CD4-positive, alpha-beta T cell treated with Interleukin-1 beta for 1 hour (primary cell): ENCODE measurements at places on chromosomes 16 and 17.

- no peak for DNase-seq
Measured at GRCh38 chr17:41474863-41475262, 6.1 kb downstream of the KRT35 start.

GRCh38 chr16:86245895-86246294, 264.4 kb upstream of the FOXF1 start:
- DNase-seq: no peak

DNA sequence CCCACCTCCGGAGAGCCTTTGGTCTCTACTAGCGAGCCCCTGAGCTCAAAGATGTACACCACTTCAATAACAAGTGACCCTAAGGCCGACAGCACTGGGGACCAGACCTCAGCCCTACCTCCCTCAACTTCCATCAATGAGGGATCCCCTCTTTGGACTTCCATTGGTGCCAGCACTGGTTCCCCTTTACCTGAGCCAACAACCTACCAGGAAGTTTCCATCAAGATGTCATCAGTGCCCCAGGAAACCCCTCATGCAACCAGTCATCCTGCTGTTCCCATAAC, 702 bp downstream of the SPN start:
- no peak for DNase-seq

GRCh38 chr17:36978810-36979564, 30.2 kb downstream of the AATF start:
- no peak for DNase-seq

- no peak for DNase-seq
Measured at GRCh38 chr17:79862771-79863440, 23.7 kb upstream of the CBX4 start.

DNA sequence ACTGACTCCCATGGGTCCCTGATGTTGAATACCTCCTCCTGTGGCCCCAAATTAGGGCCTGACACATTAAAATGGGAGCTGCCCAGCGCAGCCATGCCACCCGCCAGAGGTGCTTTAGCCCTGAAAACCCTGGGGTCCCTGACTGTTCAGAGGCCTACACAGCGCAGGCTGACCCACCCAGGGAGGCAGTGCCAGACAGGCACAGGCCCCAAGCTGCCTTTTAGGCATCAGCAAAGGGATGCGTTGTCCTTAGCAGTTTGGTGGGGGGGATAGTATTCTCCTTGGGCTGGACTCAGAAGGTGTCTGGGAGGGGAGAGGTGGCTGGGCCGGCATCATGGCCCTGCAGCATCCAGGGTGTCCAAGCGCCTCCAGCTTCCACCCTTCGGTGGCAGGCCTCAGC, 1.4 kb downstream of the RAPGEFL1 start:
- no peak for DNase-seq

- no peak for DNase-seq
Measured at GRCh38 chr16:80682421-80683070, 121.9 kb downstream of the CDYL2 start.

DNA sequence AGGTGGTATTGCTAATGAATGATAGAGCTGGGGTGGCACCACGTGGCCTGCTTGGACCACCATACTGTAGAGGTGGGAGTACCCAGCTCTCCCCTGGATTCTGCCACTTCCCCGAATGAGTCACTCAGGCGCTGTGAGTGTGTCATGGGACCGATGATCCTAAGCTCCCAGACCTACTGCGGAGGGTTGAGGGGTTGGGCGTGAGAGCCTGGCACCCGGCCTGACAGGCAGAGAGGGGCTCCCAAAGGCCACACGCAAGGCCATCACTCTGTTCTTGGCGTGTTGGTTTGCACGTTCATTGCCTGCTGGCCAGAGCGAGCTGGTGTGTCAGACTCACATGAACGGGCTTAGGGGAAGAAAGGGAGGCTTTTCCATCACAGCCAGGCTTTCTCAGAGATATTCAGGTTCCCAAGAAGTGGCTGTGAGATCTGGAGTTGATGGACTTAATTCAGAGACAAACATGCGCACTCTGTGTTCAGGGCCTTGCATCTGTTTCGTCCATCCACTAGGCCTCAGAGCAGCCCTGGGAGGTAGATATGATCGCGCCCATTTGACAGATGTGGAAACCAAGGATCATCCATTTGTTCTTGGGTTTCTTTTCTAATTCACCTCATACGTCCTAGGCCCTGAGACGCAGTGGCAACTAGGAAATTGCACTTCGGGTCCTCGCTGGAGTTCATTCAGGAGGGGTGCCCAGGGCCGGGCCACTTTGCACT, 41.4 kb downstream of the CMIP start:
- DNase-seq: no peak

- no peak for DNase-seq
Measured at GRCh38 chr17:51103451-51103850, 17.2 kb downstream of the SPAG9 start.

GRCh38 chr17:50848711-50849110, 13.3 kb downstream of the WFIKKN2 start:
- no peak for DNase-seq
